ENCODE measurements at places on chromosomes 2 and 18.

DNA sequence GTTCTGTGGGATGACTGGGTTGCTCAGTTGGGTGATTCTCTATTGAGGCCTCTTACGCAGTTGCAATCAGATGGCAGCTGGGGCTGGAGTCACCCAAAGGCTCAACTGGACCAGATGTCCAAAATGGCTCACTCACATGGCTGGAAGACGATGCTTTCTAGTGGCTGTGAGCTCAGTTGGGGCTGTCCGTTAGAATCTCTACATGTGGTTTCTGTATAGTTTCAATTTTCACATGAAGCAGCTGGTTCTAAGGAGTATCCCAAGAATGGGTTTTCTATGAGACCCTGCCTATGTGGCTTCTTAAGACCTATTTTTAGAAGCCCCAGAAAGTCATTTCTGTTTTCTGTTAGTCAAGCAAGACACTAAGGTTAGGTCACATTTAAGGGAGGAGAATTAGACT, 4.4 kb downstream of the XRCC5 start:
- no peak for DNase-seq

- peak; percentile 72 for DNase-seq
These were observed 8.8 kb upstream of the CABLES1 start for GRCh38 chr18:23126376-23127056.

- DNase-seq = peak; percentile 49
These were observed 63.3 kb upstream of the NEDD4L start for GRCh38 chr18:57980573-57981307.

GRCh38 chr2:146837857-146838256, 1007.0 kb upstream of the ACVR2A start:
- no peak for DNase-seq

GRCh38 chr2:132671151-132671835, 1.3 kb upstream of the LYPD1 start:
- peak; percentile 16 for DNase-seq

GRCh38 chr18:29164020-29164706, 987.2 kb upstream of the CDH2 start:
- DNase-seq = no peak

- no peak for DNase-seq
These were observed 24.6 kb downstream of the HYCC2 start for GRCh38 chr2:201046881-201047280.

- no peak for DNase-seq
These were observed 314.3 kb upstream of the POU3F3 start for GRCh38 chr2:104539649-104540048.

DNA sequence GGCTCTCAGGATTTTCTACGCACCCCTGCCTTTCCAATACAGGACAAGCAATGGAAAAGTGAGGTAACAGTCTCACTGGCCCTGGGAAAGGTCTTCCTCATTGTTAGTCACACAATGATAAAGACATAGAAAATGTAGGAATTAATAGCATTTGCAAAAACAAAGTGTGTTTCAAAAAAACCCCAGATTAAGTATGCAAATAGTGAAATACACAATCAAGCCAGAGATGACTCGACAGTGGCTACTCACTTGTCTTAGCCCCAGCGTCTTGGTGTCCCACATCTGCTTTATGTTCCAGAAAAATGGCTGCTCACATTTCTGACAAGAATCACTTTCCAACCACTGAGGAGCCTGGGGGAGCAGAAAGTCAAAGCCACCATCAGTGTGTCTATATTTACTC, 47.0 kb upstream of the AP1S3 start:
- no peak for DNase-seq

DNA sequence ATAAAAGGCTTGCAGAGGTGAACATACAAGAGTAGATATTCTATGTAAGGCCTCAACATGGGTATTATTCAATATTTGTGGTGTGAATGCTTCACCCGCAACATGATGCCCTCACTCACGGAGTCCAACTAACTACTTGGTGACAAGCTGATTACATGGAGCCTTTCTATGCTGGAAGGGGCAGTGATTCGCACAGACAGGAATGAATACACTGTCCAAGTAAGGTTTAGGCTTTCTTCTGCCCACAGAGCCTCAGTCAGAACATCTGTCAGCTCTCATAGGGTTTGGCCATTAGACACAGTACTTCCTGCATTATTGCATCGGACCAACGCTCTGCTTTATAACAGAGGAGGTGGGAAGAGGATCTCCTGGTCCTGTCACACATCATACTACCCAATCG, 80.3 kb upstream of the SLC35G4 start:
- no peak for DNase-seq

Measured in NCI-H2081 (cell line).